ENCODE measurements at places on chromosomes 6 and 20.

DNA sequence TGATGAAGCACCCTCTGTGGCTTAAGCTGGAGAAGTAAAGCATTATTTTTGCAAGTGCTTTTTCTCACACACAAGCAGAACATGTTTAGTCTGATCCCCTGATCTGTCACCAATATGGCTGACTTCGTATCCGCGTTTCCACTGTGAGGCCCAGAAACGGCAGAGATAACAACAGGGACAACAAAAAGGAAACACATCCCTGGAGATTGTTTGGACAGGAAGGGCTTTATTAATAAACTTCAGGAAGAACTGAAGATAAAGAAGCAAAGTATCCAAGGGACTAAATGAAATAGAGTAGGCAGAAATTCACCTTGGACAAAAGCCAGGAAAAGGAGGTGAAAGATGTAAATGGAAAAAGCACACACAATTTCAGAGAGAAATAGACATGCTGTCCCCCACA lies 49.2 kb downstream of the RARS2 start:
- DNase-seq = no peak

DNA sequence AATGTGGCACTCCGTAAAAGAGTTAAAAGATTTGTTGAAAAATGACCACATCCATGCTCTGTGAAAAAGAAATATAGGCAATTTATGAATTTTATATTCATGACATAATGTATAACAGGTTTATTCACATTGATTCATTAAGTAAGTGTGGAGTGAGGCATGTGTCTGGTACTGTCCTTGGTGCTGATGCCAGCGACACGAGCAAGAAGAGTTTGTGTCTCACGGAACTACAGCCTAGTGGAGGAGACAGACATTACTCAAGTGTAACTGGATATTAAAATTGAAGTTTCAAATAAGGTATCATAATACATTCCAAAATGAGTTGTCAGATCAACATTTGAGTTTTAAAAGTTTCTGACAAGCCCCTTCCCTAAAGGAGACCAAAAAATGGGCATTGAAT lies 158.2 kb upstream of the PRND start:
- no peak for DNase-seq

- DNase-seq = no peak
These were observed 587.2 kb downstream of the PRKN start for GRCh38 chr6:162140251-162140852.

- DNase-seq = no peak
These were observed 218.7 kb downstream of the FUT9 start for GRCh38 chr6:96234444-96234843.

GRCh38 chr6:142728364-142728763 lies 216.6 kb downstream of the HIVEP2 start:
- no peak for DNase-seq

GRCh38 chr20:47783828-47784598 lies 1.3 kb downstream of the SULF2 start:
- no peak for DNase-seq

DNA sequence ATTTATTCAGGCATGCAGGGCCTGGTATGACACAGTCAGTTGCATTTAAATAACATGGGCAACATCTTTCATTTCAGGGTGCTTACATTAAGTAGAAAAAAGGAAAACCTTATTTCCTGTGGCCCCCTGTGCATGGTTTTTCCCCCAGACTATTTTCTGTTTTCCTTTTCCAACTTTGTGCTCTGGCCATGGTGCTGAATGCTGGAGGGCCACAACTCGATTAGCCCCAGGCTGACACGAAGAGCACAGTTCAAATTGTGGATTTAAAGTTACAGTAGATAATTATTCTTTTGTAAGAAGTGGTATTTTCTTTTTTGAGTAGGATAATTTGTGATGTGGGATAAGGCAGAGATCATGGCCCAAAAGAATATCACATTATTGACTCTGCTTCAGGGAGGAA lies 332.0 kb downstream of the HAO1 start:
- DNase-seq = no peak

DNA sequence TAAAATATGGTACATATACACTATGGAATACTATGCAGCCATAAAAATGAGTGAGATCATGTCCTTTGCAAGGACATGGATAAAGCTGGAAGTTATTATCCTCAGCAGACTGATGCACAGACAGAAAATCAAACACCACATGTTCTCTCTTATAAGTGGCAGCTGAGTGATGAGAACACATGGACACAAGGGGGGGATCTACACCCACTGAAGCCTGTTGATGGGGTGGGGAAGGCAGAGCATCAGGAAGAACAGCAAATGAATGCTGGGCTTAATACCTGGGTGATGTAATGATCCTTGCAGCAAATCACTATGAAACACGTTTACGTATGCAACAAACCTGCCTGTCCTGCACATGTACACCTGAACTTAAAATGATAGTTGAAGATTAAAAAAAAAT lies 71.3 kb downstream of the MANEA start:
- no peak for DNase-seq

DNA sequence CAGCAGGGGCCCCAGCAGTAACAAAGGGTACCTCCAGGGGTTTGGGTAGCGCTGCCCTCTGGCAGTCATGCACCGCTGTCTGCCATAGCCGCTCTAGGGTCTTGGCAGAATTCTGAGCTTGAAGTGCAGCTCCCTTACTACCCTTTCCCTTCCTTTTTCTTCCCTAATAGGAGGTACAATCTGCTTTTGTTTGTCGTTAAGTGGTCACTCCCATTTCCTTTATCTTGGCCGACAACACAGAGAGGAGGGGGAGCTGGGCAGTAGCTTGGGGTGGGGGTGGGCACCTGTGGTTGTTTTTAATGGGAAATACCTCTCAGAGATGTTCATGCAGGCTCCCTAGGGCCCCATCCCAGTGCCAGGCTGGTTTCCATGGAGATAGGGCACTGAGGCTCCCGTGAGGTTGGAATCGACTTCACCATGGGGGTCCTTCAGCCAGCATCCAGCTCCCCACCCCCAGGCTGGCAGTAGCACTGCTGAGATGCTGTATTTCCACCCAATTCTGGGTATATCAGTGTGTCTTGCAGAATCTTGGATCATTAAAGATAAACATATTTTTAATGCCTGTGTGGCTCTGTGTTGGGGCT lies 18.6 kb downstream of the CCDC167 start:
- no peak for DNase-seq

- DNase-seq = no peak
These were observed 60.4 kb upstream of the MPC1 start for GRCh38 chr6:166443166-166443565.

DNA sequence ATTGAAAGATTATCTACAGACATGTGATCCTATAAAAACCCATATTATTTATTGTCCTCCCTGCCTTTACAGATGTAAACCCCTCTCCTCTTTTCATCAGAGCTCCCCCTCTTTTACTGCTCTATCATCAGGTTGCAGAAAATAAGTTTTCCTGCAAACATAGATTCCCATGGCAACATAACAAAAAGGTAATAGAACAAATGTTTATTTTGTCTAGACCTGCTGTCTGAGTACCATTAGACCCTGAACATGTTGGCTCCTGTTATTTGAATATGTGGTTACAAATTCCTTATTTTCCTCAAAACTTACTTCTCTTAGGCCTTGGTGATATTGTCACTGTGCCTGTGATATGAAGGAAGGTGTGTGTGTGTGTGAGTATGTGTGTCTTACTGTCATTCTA lies 11.5 kb downstream of the MAPK14 start:
- no peak for DNase-seq

- no peak for DNase-seq
These were observed 28.8 kb downstream of the METTL24 start for GRCh38 chr6:110329348-110329713.

GRCh38 chr20:8842525-8842924 lies 226.4 kb upstream of the PLCB4 start:
- DNase-seq = no peak

GRCh38 chr20:38986663-38987062 lies 24.5 kb downstream of the DHX35 start:
- DNase-seq = no peak

- no peak for DNase-seq
These were observed 10.4 kb upstream of the COL10A1 start for GRCh38 chr6:116136373-116136772.

DNA sequence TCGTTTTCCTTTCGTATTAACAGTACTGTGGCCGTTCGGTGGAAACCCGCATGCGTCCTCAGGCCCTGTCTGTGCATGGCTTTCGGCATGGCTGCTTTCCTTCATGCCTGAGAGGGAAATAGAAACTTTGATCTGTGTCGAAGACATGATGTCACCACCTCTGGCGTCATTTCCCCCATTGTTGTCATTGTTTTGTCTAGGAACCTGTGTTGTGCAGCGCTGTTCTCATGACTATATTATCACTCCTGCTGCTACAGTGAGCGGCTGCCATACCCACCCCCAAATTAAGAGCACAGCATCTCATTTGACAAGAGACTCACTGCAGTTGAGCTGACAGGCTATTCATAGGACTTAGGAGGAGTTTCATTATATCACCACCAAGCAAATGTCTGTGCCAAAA lies 172.3 kb downstream of the TMEM242 start:
- DNase-seq = no peak

GRCh38 chr6:1624851-1625781 lies 15.4 kb downstream of the FOXC1 start:
- DNase-seq = no peak

DNA sequence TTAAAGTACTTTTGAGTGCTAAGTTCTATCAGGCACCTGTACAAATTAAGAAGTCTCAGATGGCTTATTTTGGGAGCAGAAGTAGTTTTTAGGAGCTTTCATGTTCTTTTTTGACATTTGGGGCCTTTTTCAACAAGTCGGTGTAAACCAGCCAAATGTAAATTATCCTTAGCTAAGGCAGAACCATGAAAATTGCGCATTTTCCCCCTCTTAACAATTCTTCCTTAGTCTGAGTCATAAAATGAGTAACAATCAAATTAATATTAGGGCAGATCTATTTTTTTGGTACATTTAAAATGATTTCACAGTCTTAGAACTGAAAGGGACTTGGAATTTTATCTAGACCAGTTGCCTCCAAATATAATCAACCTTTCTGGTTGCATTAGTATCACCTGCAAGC lies 87.2 kb downstream of the ANKS1A start:
- no peak for DNase-seq

DNA sequence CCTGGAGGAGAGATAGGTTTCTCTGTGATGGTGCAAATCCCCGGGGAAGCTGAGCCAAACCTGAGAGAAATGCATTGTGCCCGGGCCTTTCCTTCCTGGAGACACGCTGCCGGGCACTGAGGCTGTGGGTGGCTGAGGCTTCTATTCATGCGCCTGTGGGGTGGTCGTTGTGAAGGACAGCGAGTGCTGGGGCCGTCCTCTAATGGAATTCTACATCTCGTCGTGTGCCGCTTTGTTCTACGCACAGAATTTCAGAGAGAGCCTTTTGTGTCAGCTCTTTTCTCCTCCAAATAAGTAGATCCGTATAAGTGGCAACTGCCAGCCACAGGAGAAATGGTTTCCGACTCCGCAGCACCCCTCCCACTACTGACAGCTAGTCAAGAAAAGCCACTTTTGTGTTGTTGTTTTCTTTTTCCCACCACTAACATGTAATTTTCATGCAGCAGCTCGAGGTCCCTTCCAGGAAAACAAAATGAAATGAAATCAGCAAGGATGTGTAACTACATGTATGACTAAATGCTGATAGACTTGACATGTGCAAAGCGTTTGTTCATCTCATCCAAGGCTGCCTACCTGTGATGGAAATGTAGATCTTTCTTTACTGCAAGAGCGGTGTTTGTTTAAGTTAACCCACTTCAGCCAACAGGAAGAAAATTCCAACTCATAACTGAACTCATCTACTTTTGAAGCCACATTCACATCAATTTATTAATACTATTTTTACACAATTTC lies 26.4 kb upstream of the PXDC1 start:
- DNase-seq = no peak

All from activated T-cell treated with anti-CD3 and anti-CD28 coated beads for 48 hours (primary cell).